H4 (cell line): ENCODE measurements at places on chromosomes 4 and X. TPM values are rescaled to one million over a fixed set of nuclear protein-coding genes. Genes with fewer than 3 reads are reported as not detected.

Gene DMD
- 9.3 and 13.3 TPM in 2 replicates for total RNA-seq

Gene NCAPG
- 42.6 and 48.4 TPM in 2 replicates for total RNA-seq

DNA sequence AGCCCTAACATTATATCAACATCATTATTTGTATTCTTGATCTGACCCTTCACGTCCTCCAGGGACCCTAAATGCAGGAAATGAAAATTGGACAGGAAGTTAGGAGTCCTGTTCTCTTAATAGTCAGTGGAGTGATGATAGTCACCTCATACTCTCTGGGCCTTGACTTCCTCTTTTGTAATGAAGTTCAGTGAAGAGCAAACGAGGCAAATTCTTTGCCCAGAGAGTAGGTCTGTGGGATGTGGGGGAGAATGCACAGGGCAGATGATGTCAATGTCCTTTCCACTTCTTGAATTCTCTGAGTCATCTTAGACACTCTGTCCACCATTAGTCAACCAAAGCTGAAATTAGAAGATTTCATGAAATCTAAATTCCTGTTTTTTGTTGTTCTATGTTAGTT lies 17.1 kb upstream of the GPRIN3 start:
- no peak for DNase-seq

Gene SULT1E1
- total RNA-seq, result 1.6 and 3.1 TPM in 2 replicates

Gene MAGEA8
- total RNA-seq, result not detected in 2 replicates

DNA sequence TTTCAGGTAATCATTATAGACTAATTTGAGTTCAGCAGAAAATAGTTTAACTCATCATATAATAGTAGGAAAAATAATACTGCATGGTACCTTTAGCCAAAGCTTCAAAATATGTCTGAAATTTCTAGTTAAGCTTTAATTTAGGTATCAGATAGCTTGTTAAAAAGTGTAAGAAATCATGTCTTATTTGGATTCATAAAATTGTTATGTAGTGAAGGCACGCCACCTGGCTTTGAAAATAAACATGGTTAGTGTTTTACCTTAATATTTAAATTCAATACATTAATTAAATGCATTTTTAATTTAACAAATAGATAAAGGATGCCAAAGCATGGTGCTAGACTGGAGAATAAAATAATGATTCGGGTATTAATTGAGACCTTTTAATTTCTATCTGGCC lies 211.4 kb downstream of the FSTL5 start:
- DNase-seq, result no peak

Gene GPRASP2
- total RNA-seq, result 13.6 and 13.8 TPM in 2 replicates

GRCh38 chrX:40148385-40149285 lies 50.9 kb upstream of the BCOR start:
- no peak for DNase-seq

GRCh38 chrX:50827996-50828395 lies 14.0 kb upstream of the SHROOM4 start:
- DNase-seq, result peak; percentile 20

GRCh38 chrX:15158350-15158735 lies 111.5 kb downstream of the ASB9 start:
- DNase-seq, result no peak

DNA sequence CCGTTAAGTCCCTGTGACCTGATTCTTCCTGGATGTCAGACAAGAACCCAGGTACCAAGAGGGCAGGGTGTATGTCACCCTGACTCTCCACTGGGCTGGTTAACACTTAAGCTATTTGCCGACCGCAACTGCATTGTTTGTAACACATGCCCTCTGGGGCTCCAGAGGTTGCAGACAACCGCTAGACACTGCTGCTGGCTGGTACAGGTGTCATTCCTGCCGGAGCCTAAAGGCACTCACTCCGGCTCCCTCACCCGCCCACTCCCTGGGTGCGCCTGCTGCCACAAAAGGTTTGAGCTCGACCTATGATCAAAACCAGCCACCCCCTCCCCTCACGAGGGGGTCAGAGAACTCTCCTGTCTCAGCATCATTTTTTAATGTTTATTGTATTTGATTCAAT lies 208.2 kb downstream of the FAT4 start:
- DNase-seq, result no peak

Gene PRRG3
- total RNA-seq, result not detected in 2 replicates

DNA sequence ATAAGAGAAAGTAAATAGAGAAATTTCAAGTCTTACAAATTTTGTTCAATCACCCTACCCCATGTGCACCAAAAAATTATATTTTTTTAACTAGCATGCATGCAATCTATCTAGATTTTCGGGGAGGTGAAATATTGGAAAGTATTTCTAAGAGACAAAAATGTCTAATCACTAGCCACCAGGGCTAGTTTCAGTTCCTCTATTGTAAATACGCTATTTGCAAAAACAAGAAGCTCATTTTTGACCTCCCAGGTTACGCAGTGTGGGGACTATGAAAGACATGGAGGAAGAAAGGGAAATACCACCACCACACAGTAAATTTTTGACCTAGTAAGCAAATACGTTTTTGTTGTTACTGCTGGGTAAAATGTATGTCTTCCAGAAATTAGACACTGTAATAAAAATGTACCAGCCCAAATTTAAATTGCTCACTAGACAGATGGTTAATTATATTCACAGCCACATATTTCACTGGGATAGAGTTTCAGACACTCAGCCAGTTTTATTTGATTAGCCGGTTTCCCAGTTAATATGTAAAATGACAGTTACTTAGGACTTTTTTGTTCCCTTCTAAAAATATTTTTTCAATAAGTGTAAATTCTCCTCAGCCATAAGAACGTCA lies 2.2 kb downstream of the NEXMIF start:
- no peak for DNase-seq

DNA sequence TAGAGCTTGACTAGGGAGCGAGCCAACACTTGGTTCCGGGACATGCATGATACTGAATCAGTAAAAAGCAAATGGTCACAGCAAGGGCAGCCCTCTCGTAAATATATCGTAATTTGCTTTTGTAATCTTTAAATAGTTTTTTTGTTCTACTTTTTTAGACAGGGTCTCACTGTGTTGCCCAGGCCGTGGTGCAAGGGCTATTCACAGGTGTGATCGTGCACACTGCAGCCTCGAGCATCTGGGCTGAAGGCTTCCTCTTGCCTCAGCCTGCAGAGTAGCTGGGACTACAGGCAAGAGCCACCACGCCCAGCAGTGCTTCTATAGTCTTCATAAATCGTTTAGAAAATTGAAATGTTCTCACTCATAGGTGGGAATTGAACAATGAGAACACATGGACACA lies 309.7 kb downstream of the TENM3 start:
- DNase-seq, result no peak

Gene BCOR
- total RNA-seq, result 22.8 and 23.8 TPM in 2 replicates

DNA sequence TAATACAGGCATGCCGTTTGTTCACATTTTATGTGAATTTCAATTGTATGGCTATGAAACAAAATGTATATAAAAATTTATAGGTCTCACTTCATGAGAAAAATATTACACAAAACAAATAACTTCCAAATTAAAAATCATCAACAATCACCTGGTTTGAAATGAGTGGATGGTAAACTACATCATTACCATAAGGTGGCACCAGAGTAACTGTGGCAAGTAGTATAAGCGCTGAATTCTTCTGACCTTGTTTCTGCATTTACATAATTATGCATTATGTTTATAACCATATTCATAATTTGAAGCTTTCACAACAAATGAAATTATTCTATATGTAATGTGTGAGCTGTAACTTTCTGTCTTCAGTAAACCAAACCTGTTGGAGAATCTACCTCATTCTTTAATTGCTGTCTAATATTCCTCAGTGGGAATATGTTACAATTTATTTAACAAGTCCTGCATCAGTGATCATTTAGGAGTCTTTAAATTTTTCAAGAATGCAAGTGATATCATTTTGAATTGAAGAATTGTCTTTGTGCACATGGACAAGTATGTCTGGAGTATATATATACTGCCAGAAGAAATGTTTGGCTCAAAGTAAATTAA lies 55.2 kb downstream of the MMRN1 start:
- DNase-seq, result peak; percentile 25

DNA sequence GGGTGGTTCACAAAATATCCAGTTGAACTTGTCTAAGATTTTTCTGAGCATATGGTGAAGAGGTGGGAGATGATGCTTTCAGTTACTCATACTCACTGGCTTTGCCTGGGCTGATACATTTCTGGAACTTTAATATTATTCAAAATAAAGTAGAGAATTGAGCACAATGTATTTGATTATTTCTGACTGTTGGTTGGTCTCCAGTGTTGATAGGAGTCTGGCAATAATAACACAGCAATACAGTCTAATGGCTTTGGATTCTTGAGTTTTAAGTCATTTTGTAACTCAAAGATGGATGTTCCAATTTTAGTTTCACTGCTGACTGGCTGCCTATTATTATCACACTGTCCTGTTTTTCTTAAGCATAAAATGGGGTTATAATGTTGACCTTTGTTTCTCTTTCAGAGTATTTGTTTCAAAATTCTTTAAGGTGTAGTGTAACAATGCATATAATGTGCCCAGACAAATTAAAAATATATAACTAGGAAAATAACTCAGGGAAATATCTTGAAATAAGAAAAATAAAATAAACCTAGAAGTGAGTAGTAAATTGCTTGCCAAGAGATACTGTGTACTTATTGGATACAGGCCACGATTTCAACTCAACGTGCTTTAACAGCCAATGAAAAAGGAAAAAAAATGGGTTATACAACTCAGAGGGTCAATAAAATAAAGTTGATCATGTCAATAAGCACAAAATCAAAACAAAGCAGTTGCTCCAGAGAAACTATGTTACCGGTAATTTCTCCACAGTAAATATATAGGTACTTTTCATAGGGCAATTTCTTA lies 99.0 kb downstream of the ARSJ start:
- DNase-seq, result no peak

- DNase-seq, result no peak
Observed at GRCh38 chr4:189769131-189769530, 171.5 kb upstream of the FRG1 start.

Gene MAGEB2
- total RNA-seq, result 0.46 and 1.5 TPM in 2 replicates

GRCh38 chrX:47540754-47541538 lies 20.1 kb upstream of the ARAF start:
- peak; percentile 92 for DNase-seq

DNA sequence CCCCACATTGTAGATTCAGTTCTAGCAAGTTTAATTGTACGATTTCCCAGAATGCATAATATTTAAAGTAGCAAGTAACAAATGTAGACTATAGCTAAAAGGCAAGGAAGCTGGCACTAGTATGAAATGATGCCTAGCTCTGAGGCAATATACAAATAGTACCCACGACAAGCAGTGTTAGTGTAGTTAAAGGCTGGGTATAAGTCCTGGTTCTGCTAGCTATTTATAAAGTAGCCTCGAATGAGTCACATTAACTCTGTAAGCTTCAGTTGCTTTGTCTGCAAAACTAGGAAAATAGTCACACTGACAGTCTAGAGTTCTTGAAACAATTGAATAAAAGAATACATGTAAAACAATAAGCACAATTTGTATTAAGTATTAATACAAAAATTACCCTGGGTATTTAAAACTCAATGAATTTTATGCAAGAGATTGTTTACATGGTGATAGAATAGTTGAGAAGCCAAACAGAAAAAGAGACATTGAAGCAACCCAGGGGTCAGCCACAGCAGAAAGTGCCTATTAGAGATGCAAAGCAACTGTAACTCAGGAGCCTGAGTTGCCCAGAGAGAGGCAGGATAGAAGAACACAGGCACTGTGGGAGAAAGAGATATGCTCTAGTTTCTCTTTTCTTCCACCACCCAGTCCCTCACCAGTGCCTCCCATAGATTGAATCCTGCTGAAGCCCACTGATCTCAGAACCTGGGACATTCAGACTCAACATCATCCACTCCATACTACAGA lies 949.0 kb downstream of the C4orf33 start:
- no peak for DNase-seq

- DNase-seq, result no peak
Observed at GRCh38 chr4:67161311-67161710, 384.0 kb downstream of the CENPC start.

Gene GPRIN3
- total RNA-seq, result 0.53 and 0.62 TPM in 2 replicates

GRCh38 chrX:66039944-66040343 lies at the start of gene VSIG4:
Gene VSIG4 (minus strand): TSS chrX:66040080. CDS start chrX:66039998, 82 bp downstream.
- DNase-seq, result no peak

GRCh38 chr4:149993030-149993429 lies 85.2 kb upstream of the DCLK2 start:
- no peak for DNase-seq

Gene REELD1
- not detected in 2 replicates for total RNA-seq

GRCh38 chr4:24089851-24090534 lies 200.1 kb upstream of the PPARGC1A start:
- DNase-seq, result peak; percentile 10

Gene DUSP9
- 1.3 and 3.2 TPM in 2 replicates for total RNA-seq

GRCh38 chr4:119667802-119668201 lies 39.2 kb upstream of the PDE5A start:
- DNase-seq, result no peak
